Omental fat pad (tissue), 4 donors: ENCODE measurements at places on chromosomes 16 and 17.

DNA sequence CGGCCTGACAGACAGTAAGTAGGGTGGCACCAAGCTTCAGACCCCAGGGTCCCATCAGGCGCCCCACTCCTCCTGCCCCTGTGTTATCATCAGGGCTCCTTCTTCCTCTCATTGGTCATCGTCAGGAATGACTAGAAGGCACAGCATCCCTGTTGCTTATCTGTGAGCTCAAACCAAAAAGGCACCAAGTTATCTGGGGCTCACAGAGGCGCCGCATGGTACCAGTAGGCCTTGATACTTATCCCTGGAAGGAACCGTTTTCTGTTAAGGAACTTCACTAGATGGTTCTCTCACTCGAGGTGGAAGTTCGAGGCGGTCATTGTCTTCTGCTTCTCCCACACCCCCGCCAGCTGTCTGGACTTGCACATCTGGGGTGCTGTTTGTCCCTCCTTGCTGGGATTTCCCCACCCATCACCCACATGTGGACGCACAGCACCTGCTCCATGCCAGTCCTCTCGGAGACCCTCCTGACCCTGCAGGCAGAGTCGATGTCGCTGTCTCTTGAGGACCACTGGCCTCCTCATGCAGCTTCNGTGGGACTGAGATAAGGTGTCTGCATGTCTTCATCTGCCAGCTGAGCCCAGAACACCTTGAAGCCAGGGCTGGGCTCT is 52.1 kb downstream of the METRNL start:
- DNase-seq, result no peak

GRCh38 chr17:64378890-64379354 is 11.7 kb downstream of the PECAM1 start:
- DNase-seq, result no peak

GRCh38 chr17:72423286-72423589 is 302.4 kb downstream of the SOX9 start:
- no peak for DNase-seq

GRCh38 chr16:49474741-49475140 is 101.1 kb downstream of the C16orf78 start:
- DNase-seq, result peak; percentile 7

DNA sequence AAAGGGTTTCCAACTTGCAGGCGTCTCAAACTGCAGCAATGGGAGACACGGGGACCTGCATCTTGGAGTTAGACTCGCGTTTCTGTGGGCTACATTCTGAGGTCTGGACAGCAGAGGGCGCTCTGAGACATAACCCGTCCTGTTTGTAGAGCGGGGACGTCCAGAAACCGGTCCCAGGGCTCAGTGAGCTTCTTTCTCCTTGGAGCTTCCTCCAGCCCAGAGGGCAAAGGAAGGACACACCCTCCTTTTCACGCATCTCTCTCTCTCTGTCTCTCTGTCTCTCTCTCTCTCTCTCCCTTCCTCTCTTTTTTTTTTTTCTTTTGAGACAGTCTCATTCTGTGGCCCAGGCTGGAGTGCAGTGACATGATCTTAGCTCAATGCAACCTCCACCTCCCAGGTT is 19.8 kb downstream of the COX4I1 start:
- DNase-seq, result peak; percentile 90

GRCh38 chr16:19286827-19287226 is 1.3 kb downstream of the CLEC19A start:
- no peak for DNase-seq

- no peak for DNase-seq
Observed at GRCh38 chr17:63929860-63930766, 2.0 kb downstream of the CD79B start.

DNA sequence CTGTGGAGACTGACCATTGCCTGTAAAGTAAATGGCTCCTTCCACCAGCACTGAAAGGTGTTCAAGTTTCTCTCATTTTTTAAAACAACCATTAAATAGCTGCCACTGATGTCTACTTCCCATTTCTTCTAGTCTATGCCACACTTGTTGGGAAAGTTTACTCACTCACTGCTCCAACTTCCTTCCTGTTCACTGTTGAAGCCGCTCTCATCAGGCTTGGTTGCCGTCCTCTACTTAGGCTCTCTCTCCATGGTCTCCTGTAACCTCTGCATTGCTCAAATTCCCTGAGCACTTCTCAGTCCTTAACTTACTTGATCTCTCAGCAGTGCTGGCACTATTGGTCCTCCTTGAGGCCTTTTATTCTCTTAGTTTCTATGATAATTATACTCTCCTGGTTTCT is 32.4 kb downstream of the SNX11 start:
- no peak for DNase-seq

GRCh38 chr16:822174-822908 is 21.8 kb upstream of the GNG13 start:
- no peak for DNase-seq

GRCh38 chr16:71920658-71921057 is 25.3 kb downstream of the IST1 start:
- no peak for DNase-seq

GRCh38 chr16:87338155-87338765 is 21.1 kb upstream of the C16orf95 start:
- DNase-seq, result no peak

- DNase-seq, result no peak
Observed at GRCh38 chr16:17367923-17368322, 102.8 kb downstream of the XYLT1 start.

DNA sequence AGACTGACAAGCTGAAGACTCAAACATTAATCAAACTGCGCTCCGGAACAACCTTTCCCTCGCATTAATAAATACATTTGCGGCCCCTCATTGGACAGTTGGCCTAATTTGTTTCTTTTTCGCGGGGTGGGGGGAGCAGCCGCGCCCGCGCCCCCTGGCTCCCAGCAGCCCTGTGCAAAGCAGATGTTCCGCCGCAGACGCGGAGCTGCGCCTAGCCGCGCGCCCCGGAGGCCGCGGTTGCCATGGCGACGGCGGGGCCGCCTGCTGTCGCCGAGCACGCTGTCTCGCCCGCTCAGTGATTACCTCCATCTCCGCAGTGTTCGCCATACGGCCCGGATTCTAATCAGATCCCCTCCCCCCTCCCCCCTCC is 25.5 kb downstream of the COPZ2 start:
- no peak for DNase-seq

DNA sequence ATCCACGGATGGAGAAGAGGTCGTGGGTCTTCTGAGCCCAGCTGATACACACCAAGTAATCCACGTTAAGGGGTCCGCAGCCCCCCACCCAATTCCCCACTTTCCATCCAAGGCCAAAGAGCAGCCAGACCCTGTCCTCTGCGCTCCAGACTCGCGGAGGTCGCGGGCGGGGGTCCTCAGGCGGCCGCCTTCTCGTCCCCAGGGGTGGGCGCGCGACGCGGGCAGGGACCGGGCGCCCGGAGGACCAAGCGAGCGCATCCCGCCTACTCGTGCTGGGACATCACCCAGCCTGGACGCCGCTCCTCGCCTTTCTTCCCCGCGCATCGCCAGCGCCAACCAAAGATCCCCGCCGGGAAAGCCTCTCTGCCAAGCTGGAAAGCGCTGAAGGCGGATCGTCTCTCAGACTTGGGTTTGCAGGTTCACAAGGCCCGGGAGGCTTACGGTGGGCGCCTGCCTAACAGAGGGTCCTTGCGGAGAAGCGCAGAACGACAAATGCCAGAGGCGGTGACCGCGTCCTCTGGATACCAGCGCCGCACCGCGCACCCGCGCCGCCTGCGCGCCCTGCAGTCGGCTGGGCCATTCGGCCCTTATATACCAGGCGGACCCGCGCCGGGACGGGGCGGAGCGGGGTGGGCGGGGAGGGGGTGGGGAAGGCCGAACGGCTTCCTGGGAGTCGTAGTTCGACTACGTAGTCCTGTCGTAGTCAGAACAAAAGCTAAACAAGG is 471.6 kb downstream of the SOX9 start:
- DNase-seq, result no peak

DNA sequence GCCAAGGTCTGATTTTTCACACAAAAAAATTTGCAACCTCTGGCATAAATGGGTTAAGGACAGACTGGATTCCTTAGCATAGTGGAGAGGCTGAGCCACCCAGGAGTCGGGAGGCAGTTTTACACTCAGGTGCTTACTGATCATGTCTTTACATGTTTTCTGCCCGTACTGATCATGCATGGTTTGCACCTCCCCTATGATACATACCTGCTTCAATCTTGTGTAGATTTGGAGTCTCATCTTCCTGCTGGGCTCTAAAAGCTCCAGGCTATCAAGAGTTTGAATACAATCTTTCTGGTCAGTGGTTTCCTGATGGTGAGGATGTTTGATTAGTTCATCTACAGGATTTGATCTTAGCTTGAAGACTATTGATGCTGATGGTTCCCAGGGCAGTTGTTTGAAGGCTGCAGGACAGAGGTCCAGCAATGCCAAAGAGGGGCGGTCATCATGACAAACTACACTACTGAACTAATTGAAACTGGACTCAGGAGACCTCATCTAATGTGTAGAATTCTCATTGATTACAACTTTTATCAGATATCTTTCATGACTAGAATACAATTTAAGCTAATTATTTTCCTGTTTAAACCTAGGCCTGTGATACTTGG is 6.9 kb downstream of the C1QBP start:
- DNase-seq, result no peak

DNA sequence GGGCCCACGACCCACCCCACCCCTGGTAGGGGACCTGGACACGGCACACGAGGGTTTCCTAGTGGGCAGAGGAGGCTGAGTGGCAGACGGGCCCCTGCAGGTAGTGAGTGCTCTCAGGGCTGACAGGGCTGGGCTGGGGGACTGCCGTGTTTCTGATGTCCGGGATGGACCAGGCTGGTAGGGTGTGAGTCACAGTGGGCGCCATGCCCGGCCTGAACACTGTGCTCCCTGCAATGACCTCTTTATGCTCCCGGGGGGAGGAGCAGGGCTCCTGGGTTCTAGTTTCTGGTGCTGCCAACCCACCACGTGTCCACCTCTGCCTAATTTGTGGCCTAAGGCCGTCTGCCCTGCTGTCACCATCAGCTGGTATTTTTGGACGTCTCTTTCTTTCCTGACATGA is 26.3 kb downstream of the ARHGAP23 start:
- peak; percentile 67 for DNase-seq

GRCh38 chr16:57694725-57695679 is at the start of gene DRC7:
Gene DRC7 (plus strand): TSS chr16:57694806. CDS start chr16:57697950, 3,144 bp downstream.
- DNase-seq, result no peak

DNA sequence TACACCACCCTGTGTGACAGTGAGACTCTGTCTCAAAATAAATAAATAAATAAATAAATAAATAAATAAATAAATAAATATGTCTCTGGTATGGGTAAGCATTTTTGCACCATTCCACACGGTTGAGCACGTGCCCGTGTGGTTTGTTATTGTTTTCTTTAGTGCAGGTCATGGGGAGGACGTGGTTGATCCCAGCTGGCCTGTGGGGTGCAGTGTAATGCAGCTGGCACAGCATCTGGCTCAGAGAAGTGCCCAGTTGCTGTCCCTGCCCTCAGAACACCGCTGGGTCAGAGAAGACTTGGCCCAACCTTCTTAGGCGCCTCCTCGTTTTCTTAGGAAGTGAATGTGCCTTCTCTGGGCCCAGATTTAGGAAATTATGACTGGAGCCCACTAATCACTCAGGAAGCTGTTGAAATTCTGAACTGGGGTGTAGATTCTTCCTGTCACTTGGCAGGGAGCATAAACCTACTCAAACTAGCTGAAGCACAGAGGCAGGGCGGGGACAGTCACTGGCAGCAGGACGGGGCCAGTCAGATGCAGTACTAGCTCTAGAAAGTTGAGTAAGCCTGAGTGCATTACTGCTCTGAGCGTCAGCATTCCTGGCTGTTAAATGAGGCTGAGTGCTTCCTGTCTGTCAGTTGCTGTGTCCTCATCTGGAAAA is 85.9 kb downstream of the SNX29 start:
- peak; percentile 36 for DNase-seq

DNA sequence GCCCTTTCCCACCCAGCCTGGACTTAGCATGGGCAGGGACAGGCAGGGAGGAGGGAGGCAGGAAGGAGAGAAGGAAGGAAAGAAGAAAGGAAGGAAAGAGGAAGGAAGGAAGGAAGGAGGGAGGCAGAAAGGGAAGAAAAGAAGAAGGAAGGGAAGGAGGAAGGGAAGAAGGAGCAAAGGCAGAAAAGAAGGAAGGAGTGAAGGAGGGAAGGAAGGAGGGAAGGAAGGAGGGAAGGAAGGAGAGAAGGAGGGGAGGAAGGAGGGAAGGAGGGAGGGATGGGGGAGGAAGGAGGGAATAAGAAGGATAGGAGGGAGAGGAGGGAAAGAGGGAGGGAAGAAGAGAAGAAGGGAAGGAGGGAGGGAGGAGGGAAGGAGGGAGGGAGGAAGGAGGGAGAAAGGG is 110.4 kb downstream of the SALL1 start:
- no peak for DNase-seq

DNA sequence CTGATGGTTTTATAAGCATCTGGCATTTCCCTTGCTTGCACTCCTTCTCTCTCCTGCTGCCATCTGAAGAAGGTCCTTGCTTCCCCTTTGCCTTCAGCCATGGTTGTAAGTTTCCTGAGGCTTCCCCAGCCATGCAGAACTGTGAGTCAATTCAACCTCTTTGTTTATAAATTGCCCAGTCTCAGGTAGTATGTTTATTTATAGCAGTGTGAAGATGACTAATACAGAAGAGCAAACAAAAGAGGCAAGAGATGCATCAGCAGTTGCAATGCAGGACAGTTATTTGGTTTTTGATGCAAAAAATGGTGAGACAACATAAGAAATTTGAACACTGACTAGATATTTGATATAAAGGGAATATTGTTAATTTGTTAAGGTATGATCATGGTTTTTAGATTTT is 16.8 kb downstream of the TMEM100 start:
- no peak for DNase-seq

DNA sequence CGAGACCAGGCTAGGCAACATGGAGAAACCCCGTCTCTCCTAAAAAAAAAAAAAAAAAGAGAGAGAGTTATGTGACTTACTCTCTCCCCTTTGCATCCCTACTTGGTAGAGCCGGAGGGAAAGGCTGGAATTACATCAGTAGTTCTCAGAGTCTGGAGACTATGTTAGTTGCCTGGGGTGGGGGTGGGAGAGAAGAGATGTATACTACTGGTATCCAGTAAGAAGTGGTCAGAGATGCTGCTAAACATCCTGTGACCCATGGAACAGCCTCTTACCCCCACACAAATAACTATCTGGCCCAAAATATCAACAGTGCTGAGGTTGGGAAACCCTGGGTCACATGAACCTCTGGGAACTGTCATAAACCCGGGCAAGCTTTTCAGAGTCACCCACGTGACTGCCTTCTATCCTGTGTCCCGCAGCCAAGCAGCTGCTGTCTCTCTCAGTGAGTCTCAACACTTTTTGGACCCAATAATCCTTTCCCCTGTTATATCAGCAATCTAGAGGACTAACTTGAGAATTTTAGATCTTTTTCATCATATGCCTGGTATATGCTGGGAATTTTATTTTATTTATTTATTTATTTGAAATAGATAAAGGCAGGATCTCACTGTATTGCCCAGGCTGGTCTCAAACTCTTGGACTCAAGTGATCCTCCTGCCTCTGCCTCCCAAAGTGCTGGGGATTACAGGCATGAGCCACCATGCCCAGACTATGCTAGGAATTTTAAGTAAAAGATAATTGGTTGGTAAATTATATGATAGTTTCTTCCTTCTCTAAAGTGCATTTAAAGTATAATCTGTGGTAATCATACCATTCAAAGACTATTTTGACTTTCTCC is 8.7 kb downstream of the EIF1 start:
- DNase-seq, result peak; percentile 43

GRCh38 chr16:2970563-2970962 is 1.4 kb downstream of the PAQR4 start:
- no peak for DNase-seq
